Liver (tissue), 10 donors: ENCODE measurements at places on chromosomes 7 and 10. TPM values are rescaled to one million over a fixed set of nuclear protein-coding genes. Genes with fewer than 3 reads are reported as not detected.

GRCh38 chr7:123977081-123977480 is 52.0 kb downstream of the SPAM1 start:
- DNase-seq = no peak

Gene SFRP4
- 0.28 TPM for total RNA-seq

GRCh38 chr10:10642189-10642588 is 375.5 kb upstream of the CELF2 start:
- no peak for DNase-seq

Gene SKIDA1
- 2.6 TPM for total RNA-seq

Gene PDCD4
- total RNA-seq = 94.4 TPM

Gene LRRTM3
- total RNA-seq = not detected

DNA sequence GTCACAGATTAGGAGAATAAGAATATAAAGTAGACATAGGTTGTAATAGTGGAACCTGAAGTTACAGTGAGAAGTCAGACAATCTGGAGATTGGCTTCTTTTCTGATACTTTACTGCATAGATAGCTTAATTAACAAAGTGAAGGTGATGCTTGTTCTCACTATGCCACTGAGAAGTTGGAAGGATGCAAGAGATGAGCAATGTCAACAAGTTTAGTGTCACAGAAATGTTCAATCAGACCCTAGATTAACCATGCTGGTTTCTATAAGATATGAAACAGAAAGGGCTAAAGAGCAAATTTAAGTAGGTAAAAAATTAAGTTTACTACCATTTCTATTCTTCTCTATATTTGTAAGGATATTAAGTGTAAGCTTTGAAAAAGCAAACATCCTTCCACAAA is 838.6 kb upstream of the SORCS1 start:
- DNase-seq = no peak

DNA sequence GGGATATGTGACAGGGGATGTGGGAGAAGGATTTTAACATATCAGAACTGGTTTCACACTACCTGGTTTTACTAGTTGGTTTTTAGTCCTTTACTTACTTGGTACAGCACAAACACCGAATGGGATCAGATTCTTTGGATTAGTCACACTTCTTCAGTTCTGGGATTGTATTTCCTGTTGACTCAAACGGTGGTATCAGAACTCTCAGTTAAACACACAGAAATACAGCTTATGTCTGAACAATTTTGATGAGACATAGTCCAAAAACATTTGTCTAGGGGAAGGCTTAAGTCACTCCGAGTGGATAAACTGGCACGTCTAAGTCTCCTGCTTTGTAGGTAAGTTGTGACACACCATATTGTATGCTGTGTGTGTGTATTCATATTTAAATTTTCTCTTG is 480.5 kb downstream of the PHTF2 start:
- no peak for DNase-seq

DNA sequence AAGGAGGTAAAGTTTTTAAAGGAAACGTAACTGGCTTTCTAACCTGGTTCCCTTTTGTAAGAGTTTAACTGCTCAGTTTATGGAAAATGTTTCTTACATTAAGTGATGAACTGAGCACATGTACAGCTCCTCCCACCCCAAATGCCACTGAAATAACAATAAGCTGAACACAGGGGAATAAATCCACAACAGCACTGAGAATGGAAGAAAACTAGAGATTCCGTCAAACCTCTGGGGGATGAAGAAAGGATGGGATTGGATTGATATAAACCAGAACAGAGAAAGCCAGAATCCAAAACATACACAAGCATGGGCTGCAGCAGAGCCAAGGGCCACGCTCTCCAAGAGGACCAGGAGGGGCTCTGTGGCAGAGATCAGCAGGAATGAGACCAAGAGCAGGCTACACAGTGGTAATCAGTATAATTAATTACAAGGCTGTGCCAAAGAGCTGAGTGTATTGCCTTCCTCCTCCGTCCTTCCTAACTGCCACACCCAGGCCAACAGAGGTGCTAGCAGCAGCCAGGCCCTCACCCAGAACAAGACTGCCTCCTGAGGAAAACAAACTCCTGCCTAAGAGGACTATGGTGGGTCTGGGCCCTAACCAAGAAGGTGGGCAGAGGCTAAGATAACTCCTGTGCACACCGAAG is 73.9 kb downstream of the KIAA1549 start:
- DNase-seq = no peak

Gene RARRES2
- 437 TPM for total RNA-seq

Gene ZNF727
- 0.50 TPM for total RNA-seq

Gene LAMB4
- not detected for total RNA-seq

GRCh38 chr7:101581891-101582290 is 47.2 kb downstream of the MYL10 start:
- DNase-seq = no peak

Gene NRAP
- 0.08 TPM for total RNA-seq

Gene HOXA11
- not detected for total RNA-seq

DNA sequence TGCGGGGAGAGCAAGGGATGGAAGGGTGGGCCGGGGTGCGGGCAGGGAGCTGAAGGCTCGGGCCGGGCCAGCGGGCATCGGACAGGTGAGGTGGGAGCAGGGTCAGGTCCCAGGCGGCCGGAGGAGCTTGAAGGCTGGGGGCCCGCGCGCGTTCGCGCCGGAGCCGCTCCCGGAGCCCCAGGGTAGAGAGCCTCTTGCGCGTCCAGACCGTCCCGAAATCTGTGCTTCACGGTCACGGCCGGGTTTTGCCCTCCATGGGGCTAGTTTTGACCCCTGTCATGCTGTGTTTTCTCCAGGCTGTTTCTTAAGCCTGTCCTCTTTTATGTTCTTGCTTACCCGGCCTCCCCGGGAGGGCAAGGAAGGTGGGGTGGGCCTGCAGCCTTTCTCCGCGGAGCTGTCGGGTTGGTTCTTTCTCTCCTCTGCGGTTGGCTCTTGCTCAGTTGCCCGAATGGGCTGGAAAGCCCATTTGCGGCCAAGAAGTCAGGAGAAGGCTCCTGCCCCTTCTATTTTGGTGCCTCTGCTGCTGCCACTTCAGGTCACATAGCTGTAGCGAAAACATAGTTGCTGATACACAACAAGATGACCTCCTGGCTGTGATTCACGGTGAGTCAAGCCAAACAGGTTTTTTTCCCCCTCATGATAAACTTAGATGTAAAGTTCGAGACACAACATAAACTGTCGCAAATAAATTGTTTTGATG is 650 bp downstream of the UBE2D1 start:
- DNase-seq = peak; percentile 35

Gene NXPH1
- not detected for total RNA-seq

GRCh38 chr7:41098402-41098801 is 604.5 kb downstream of the INHBA start:
- DNase-seq = no peak

- DNase-seq = no peak
Measured at GRCh38 chr10:22823109-22823508, 104.7 kb upstream of the ARMC3 start.
